ENCODE measurements at places on chromosomes 6 and 20.

DNA sequence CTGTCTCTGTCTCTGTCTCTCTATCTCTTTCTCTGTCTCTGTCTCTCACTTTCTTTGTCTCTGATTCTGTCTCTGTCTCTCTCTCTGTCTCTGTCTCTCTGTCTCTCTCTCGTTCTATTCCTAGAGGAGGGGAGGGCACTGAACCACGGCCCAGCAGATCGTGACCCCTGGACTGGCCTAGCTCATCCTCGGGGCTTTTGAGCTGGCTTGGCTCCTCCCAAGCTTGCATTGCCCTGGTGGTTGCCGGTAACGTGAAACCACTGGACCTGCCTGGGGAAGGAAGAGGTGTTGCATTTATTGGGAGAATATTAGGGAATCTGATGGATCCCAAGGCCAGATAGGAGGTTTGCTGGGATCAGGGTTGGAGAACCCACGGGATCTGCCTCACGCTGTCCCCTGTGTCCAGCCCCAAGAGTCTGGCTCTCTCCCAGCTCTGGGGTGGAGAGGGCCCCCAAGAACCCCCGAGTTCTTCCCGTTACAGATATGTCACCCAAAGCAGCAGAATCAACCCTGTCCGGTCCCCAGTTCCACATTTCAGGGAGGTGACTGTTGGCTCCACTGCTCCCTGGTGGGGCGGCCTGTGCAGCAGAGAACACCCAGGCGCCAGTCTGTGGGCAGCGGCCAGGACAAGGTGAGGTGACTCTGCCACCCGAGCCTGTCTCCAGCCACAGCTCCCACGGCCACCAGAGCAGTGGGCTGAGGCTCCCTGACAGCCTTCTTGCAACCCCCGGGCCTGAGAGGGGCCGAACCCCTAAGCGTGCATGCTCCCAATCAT, 228.3 kb downstream of the TTLL2 start:
- no peak for DNase-seq

DNA sequence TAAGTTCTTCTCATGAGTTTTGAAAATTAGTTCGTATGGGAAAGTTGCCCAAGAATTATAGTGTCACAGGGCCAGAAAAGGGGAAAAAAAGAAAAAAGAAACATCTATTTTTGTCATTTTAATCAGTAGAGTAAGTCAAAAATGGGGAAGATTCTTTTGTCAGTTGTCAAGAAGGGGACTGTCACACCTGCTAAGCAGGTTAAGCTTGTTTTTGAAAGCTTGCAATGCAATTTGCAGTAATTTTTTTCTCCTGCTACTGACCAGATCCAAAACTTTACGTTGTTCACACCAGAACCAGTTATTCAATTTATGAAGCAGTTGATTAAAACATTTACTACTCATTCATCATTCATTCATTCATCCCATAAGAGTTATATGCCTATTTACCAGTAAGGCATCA, 171.4 kb downstream of the SOX4 start:
- no peak for DNase-seq

- peak; percentile 5 for DNase-seq
Observed at GRCh38 chr6:88725111-88725975, 238.1 kb downstream of the RNGTT start.

DNA sequence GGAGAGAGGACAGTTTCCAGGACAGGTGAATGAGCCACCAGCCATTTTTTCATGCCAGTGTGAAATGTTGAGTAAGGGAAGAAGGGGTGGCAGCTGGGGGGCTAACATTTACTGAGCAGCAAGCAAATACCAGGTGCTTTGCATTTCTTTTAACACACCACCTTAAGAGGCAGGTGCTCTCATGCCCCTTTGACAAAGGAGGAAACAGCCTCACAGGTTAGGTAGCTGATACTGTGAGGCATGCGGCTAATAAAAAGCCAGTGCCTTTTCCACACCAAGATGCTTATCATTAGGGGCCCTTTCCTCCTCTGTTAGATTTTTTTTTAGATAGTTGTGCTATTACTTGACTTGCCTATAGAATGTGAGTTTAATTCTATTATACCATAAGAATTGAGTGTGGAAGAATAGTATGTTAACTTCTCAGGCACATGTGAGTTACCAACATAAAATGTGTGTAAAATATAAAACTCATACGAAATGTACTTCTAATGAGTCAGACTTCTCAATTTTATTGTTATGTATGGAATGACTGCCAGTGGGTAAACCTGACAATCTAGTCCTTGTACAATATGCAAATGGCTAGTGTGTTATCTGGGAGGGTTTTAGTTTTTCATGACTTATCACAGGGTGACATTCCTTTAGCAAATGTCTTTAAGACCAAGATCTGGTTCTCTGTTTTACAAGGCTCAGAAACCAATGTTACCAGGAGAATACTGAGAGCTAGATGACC, 260.0 kb downstream of the TMEM242 start:
- DNase-seq: no peak

GRCh38 chr6:49839957-49840356, 26.4 kb downstream of the CRISP1 start:
- DNase-seq: no peak

DNA sequence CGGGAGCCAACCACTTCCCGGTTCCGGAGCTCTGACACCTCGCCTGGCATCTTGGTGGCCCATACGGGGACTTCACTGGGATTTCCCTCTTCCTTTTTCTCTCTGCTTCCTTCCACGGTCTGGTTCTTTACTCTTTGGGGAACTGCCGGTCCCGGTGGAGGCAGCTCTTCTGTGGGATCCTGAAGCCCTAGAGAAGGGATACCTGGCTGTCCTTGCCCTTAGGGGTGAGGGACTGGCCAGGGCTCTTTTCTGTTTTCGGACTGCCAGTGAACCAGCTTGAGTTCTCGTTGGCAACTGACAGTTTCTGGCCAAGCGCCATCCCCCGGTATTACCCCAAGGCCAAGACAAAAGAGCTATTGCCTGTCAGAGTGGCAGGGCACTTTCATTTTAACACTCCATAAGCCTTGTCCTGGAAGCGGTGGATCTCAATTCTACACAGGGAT, 880 bp upstream of the CPXM1 start:
- no peak for DNase-seq

GRCh38 chr6:16901782-16902181, 140.5 kb upstream of the ATXN1 start:
- no peak for DNase-seq

DNA sequence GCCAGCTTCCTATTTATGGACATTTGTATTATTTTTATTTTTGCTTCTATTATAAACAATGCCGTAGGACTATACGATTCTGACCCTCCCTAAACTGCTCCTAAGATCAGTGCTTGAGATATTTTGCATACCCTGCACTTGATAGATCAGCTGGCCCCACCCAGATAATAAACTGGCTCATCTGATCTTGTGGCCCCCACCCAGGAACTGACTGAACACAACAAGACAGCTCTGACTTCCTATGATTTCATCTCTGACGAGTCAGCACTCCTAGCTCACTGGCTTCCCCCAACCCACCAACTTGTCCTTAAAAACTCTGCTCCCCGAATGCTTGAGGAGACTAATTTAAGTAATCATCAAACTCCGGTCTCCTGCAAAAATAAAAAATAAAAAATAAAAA, 34.9 kb upstream of the TFAP2A start:
- no peak for DNase-seq

DNA sequence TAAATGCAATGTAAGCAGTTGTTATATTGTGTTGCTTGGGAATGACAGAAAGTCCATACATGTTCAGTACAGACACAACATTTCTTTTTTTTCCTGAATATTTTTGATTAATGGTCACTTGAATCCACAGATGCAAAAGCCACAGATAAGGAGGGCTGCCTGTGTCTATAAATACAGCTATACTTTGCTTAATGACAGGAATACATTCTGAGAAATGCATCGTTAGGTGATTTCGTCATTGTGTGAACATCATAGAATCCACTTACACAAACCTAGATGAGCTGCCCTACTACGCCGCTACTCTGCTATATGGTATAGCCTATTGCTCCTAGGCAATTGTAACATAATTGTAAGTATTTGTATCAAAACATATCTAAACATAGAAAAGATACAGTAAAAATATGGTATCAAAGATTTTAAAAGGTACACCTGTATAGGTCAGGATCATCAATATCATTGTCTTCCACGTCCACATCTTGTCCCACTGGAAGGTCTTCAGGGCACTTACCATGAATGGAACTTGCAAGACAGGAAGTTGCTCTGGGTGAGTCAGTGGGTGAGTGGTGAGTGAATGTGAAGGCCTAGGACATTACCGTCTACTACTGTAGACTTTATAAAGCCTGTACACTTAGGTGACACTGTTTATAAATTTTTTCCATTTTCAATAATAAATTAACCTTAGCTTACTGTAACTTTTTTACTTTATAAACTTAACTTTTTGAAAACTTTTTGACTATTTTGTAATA, 27.9 kb upstream of the POPDC3 start:
- DNase-seq: no peak

- DNase-seq: no peak
Observed at GRCh38 chr6:143698759-143699429, 21.1 kb downstream of the PHACTR2 start.

DNA sequence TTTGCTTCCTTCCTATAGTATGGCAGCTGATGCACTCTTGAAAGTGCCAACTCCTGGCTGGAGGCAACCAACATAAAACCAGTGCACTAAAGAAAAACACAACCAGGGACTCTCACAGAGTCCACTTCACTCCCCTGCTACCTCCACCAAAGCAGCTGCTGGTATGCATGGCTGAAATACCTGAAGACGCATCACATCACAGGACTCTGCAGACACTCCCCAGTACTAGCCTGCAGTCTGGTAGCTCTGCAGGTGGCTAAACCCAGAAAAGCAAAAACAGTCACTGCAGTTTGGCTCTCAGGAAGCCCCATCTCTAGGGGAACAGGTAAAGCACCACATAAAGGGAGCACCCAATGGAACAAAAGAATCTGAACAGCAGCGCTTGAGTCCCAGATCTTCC, 473.0 kb upstream of the SPTLC3 start:
- no peak for DNase-seq

- no peak for DNase-seq
Observed at GRCh38 chr6:50819466-50819903, 814 bp downstream of the TFAP2B start.

- DNase-seq: no peak
Observed at GRCh38 chr6:118774581-118774980, 119.4 kb upstream of the ASF1A start.

- DNase-seq: no peak
Observed at GRCh38 chr20:37933786-37934633, 31.1 kb downstream of the VSTM2L start.

DNA sequence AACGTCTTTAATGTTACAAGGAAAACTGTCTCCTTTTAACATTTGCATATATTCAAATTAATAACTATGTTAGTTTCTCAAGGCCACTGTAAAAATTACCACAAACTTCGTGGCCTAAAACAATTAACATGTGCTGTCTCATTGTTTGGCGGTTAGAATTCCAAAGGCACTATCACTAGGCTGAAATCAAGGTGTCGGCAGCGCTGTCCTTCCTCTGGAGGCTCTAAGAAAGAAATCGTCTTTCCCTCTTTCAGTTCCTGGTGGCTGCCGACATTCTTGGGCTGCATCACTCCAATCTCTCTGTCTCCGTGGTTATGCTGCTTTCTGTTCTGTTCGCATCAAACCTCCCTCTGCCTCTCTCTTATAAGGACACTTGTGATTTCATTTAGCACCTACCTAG, 4.2 kb downstream of the TPD52L1 start:
- DNase-seq: no peak

DNA sequence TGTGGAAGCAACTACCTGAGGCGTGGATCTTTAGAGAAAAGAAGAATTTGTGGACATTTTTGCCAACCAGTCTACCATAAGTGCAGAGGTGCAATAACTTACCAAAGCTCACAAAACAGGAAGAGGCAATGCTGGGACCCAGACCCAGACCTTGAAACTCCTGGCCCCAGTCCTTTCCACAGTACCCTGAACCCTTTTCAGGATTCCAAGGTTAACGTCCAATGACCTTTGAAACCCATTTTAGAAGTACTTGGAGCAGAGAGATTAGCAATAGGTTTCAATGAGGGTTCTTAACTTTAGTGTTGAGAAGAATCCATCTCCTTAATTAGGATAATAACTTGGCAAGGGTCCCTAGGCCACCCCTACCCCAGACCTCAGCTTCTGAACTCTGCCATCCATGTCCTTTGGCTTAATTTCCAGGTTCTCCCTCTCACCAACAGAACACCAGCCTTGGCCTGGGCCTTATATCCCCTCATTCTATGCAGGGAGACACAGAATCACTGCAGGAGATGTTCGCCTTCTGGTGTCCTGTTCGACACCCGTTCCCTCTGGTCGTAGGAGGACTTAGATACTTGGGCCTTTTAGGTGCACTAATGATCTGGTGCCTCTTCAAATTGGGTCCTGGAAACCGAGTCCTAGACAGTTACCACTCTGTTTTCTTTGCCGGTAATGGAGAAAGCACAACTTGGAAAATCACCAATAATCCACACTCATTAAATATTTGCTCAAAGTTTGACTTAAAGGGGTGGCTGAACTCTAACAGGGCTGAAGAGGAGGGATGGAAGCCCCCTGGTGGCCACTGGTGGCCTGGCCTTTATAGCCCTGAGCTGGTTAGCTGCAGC, 40.6 kb downstream of the ISM1 start:
- peak; percentile 58 for DNase-seq

DNA sequence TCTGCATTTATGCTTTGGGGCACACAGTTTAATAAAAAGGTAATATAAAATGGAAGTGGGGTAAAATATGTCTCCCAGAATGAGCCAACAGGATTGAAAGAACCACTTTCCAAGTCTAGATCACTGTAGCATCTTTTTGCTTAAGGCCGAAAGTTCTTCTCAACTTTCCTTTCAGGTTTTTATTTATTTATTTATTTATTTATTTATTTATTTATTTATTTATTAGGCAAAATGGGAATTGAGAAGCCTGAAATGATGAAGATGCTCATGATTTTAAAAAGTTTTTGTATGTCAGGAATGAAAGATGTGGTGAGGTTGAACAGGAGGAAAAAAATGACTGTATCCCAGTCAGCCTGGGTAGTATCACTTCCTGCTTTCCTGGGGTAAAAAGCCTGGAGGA, 24.0 kb downstream of the TSHZ2 start:
- DNase-seq: no peak

DNA sequence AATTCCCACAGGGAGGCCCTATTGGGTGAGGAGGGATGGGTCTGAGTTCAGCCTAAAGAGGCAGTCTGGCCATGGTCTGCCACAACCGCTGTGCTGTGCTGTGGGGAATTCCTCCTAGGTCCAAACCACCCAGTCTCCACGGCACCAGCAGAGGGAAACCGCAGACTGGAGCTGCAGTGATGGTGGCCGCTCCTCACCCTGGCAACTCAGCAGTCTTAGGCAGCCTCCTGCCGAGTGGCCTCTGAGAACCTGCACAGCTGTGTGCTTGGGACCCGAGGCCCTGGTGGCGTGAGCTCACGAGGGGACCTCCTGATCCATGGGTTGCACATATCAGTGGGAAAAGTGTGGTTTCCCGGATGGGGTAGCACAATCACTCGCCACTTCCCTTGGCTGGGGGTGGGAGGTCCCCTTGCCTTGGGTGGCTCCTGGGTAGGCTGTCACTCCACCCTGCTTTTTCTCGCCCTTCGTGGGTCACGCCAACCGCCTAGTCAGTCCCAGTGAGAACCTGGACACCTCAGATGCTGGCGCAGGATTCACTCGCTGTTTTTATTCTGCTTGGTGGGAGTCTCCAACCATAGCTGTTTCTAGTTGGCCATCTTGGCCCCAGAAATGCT, 242.2 kb downstream of the CDH26 start:
- DNase-seq: no peak
